ENCODE measurements at places on chromosomes 1 and 21.
A peak's percentile ranks its signal among the peaks of the same experiment; 100 is the strongest.

DNA sequence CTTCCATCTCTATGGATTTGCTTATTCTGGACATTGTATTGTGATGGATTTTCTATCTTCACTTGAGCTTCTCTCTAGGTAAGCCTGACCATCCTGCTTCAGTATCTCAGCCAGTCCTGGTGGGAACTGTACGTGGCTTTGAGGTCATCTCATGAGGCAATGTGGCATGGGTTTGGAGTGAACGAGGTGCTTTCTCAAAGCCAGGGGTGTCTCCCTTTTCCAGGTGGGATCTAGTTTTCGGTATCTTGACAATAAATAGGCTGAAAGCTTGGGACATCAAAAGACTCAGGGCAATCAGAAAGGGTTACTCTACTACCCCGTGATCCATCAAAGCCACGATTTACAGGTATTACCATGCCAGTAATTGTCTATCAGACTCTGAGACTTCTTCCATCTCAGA lies 40.8 kb downstream of the AZIN2 start:
- DNase-seq = no peak

DNA sequence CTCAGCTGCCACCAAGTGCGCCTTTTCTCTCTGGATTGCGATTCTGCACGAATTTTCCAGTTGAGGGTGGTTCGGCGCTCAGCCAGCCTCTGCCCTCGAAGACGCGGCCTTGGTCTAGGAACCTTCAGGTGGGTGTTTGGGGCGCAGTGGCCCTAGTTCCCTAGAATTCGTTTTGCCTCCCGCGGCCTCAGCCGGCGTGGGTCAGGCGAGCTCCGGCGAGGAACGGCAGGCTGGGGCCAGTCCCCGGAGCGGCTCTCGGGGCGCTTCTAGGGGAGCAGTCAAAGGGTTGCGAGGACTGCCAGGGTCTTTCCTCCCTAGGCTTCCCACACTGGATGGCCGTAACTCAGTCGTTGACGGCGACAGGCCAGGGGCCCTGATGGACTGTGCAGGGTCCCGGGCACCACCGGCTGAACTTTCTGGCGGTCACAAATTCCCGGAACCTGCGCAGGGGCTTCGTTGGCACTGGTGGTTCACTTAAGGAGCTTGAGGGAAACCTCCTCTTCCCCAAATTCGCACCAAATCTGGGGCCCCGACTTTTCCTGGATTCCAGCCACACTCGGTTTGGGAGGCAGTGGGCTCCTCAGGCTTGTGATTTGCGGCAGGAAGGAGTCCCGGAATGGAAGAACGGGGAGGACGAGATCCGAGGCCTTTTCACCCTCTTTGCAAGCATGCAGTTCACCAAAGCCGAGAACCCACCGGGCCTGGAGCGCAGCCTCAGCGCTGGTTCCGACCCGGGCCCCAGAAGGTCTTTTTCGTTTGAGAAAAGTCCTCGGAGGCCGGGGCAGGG lies 1.2 kb downstream of the DMBX1 start:
- no peak for DNase-seq

GRCh38 chr1:64343823-64344190 lies 126.1 kb upstream of the CACHD1 start:
- no peak for DNase-seq

- DNase-seq = no peak
Measured at GRCh38 chr1:232620356-232620969, 9.5 kb downstream of the SIPA1L2 start.

DNA sequence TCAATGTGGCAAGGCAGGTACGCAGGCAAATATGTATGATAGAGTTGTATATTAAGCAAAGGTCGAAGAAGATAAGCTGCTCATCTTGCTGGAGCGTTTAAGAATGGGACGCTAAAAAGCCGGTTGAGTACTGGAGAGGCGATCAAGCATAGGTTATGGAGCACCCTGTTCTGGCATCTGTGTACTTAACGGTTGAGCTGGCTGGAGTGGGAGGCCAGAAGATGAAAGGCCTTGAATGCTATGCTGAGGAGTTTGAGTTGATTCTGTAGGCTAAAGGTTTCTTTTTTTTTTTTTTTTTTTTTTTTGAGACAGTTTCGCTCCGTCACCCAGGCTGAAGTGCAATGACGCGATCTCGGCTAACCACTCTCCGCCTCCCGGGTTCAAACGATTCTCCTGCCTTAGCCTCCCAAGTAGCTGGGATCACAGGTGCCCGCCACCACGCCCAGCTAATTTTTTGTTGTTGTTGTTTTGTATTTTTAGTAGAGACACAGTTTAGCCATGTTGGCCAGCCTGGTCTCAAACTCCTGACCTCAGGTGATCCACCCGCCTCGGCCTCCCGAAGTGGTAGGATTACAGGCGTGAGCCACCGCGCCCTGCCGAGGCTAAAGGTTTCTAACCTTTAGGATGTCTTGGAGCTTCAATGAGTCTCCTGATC lies 850 bp upstream of the KHDC4 start:
- no peak for DNase-seq

DNA sequence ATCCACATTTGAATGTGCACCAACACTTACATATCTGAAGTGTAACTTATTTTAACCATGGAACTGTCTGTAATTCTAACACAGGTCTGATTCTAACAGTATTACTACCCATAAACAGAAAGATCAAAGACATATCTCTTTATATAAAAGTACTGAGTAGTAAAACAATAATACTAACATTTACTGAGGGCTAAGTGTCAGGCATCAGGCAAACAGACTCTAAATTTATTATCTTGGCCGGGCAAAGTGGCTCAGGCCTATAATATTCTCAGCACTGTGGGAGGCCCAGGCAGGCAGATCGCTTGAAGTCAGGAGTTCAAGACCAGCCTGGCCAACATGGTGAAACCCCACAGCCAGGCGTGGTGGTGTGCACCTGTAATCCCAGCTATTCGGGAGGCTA lies 85.9 kb downstream of the JAK1 start:
- DNase-seq = no peak

DNA sequence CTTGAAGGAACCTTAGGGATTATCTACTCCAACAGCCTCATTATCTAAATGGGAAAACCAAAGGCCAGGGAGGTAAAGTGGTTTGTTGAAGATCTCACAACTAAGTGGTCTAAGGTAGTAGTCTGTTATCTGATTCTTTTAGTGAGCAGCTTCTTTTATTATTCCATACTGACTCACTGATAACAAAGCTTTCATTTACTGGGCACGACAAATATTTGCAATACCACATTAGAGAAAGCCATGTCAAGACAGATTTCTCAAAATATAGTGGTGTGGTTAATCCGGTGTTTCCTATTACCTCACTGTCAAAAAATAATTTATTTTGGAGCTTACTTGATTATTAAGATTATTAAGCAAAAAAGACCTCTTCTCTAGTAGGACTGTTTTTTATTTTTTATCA lies 369.1 kb downstream of the S1PR1 start:
- no peak for DNase-seq

GRCh38 chr1:16124377-16125087 lies 31.3 kb downstream of the EPHA2 start:
- no peak for DNase-seq

GRCh38 chr1:40257313-40257687 lies 736 bp upstream of the ZMPSTE24 start:
- peak; percentile 6 for DNase-seq

DNA sequence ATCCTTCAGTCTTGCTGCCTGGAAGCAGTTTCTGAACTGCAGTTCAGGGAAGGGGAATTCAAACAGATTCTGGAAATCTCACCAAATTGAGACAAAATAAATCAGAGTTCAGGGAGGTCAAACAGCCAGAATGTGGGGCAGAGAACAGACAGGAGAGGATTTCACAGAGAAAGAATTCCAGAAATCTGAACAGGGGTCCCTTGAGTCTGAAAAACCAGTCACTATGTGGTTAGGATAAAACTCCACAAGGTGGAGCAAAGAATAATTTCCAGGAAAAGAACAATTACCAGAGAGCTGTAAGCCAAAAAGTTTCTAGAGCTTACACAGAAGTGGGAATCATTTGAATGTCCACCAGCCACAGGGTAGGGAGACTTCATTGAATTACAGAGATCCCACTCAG lies 84.7 kb downstream of the URB2 start:
- DNase-seq = no peak

GRCh38 chr1:65263286-65263685 lies 46.1 kb upstream of the DNAJC6 start:
- no peak for DNase-seq

DNA sequence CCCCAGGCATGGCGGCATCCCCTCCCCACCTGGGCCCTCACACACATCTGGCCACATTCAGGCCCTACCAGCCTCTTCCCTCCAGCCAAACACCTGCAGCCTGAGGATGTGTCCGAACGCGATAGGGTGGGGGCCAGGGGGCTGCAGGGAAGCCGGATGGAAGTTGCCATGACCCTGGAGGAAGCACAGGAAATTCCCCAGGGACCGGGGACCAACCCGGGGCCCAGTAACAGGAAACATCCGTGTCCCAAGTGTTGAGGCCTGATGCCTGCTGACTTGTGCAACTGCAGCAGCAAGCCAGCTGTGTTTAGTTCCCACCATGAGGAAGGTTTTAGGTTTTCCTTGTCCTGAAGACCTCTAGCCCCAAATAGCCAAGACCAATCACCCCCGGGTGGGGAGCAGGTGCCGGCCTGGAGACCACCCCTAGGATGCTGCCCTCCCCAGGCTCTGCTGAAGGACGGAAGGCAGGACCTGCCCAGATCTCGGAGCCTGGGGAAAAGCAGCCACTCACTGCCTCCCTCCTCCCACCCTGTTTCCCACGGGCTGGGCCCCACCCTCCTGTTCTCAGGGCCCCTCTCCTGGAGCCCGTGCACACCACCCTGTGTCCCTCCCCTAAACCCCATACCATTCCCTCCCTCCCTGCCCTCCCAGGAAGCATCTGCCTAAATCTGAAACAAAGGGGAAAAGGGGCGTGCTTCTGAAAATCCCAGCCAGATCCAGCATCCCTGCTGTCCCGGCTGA lies 29.8 kb downstream of the MEGF6 start:
- DNase-seq = no peak

DNA sequence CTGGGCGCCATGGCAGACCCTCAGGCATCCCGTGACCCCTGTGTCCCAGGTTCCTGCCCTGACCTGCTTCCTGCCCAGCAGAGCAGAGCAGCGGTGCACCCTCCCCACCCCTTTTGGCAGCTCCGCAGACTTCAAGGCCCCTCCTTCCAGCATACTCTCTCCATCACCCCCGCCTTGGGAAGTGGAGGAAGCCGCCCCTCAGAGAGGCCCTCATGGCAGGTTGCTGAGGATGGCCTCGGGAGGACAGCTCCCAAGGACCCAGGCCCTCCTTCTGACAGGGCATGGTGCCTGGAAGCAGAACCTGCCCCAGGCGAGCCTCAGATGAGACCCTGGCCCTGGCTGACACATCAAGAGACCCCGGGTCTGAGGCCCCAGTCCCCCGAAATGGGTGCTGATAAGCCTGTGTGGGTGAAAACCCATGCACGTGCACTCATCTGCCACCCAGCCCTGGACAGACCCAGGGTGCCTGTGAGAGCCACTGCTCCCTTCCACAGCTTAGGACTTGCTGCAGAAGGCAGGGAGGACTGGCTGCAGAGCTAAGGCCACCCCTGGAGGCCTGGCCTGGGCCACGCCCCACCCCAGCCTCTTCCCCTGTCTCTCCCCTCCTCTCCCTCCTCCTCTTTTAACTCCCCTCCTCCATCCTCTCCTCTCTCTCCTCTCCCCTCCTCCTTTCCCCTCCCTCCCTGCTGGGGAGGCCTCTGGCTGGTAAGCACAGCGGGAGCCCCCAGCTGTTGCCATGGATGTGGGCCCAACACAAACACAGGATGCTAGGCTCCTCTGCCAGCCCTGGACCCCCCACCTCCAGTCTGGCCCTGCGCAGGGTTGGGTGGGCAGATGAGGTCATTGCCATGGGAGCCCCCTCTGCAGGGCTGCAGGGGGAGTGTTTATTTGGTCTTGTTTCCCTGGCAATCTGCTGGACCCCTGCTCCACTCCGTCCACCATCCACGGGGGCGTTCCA lies 33.7 kb downstream of the WNT9A start:
- DNase-seq = no peak

All from BJ (cell line).